Inflammatory macrophage treated with lipopolysaccharide for 4 hours (primary cell): ENCODE measurements at places on chromosomes 4 and X.

DNA sequence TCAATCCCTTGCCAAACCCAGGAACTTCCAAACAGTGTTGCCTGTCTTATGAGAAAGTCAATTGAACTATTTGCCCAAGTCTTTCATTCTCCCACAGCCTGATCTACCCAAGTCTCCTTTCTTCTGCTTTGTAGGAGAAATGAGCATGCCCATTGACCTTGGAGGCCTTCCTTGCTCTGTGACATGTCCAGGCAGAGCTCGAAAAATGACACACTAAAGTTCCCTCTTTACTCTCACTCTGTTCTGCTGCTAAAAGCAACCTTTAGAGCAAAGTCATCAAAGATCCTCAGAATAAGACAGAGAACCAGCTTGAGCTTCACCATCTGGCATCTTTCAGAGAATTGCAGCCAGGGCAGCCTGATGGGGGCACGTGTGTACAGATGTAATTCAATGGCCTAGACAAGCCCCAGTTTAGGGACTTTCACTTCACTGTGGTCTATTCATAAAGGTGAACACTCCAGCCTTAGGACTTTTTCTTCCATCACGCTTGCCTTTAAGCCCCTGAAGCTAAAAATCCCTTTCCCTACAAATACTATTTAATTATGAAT, 136.4 kb downstream of the AMELX start:
- DNase-seq, result peak; percentile 23

- no peak for DNase-seq
Observed at GRCh38 chrX:13868591-13868990, 51.7 kb upstream of the GPM6B start.

- peak; percentile 76 for DNase-seq
Observed at GRCh38 chrX:150365051-150365989, 2.2 kb downstream of the MAMLD1 start.

DNA sequence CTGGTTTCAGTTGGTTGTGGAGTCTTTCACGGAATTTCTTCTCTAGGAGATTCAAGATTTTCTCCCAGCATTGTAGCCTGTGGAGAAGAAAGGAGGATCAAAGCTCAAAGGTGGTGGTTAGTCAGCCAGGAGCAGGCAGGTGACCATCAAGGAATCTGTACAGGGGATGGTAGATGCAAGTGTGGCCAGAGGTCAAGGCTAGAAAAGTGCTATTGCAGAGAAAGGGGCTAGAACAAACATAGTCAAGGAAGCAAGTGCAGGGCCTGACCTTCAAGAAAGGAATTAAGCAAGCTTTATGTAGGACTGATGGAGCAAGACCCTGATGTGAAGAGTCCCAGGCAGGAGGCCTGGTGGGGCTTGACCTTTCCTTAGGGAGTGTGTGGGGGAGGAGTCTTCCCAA, 16.1 kb downstream of the HADH start:
- DNase-seq, result no peak

DNA sequence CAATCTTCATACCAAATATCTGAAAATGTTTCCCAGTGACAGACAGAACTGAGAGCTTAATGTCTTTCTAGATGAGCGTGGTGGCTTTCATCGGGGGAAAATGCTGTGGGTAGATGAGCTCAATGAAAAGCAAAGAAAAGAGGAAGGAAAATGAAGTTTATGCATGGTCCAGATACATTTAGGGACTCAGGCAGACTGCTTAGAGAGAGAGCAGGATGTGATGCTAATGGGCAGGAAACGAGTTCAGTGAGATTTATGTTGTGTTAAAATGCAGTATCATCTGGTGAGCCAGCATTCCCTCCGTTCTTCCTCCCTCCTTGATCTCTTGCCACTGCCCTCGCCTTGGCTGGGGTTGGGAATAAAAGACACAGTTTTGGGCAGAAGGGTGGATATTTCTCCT, 229.2 kb downstream of the GBA3 start:
- no peak for DNase-seq

DNA sequence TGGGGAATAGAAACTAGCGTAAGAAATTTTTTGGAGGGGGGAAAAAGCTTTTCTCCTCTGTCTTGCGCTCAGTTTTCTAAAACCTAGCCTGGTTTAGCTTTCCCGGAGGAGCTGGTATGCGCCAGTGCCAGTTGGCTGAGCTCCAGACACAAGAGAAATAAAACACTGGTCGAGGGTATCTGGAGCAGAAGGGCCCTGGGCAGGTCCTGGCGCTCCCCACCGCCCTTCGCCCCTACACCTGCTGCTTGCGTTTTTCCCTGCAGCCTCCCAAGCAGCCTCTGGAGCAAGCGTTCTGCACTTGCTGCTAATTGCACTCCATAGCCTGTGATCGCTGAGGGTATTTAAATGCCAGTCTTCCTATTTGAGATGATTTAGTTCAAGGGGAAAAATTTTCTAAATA, 816 bp downstream of the EREG start:
- no peak for DNase-seq

- no peak for DNase-seq
Observed at GRCh38 chr4:128510850-128511249, 223.2 kb upstream of the PGRMC2 start.

DNA sequence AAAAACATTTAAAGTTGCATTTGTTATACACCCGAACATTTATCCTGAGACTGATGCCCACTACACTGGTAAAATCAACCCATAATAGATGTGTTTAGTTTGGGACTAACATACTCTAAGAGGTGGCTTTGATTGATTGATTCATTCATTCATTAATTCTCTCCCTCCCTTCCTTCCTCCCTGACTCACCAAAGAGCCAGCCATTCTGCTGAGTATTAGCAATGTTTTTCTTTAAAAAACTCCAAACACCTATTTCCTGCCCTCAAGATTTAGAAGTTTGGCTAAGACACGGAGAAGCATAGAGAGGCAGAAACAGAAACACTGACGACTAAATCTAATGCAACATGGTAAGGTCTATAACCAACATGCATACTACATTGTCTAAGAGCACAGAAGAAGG, 88.9 kb downstream of the RASL11B start:
- DNase-seq, result no peak

DNA sequence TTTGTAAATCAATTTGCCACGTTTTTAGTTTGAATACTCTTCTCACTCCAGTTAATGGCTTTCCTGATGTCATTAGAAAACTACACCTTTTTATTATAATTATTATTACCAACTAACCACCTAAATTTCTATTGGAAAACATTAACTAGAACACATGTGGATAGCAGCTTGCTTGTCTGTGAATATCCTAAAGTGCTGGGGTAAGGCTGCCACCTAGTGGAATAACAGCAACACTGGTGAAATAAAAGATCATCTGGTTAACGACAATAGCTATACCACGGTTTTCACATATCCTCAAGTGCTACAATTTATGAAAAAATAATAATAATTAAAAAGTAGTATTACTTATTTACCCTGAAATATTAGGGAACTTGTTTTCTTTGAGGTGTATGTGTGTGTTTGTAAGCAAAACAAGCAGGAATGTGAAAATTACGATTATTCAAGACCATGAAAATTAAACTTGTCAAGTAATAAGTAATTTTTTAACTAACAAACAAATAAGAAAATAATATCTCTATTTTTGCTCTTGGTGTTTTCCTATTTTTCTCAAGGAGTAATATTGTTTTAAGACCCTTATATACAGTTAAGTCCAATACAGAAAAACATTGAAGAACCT, 130.1 kb upstream of the TECRL start:
- peak; percentile 46 for DNase-seq

DNA sequence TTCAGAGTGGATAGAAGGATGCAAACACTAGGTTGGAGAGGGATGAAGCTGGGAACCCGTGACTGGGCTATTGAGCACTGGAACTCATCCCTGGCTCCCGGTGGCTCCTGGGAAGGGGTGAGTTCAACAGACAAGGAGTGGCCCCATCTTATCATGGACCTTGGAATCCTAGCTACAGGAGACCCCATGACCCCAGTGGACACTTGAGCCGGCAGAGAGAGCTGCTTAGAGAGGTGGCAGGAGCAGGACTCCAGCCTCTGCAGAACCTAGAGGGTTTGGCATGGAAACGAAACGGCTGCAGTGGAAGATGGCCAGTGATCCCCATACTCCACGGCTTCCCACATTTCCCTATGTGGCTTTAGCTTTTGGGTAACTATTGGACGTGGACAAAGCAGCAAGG, 205.8 kb upstream of the SPANXN1 start:
- DNase-seq, result no peak

DNA sequence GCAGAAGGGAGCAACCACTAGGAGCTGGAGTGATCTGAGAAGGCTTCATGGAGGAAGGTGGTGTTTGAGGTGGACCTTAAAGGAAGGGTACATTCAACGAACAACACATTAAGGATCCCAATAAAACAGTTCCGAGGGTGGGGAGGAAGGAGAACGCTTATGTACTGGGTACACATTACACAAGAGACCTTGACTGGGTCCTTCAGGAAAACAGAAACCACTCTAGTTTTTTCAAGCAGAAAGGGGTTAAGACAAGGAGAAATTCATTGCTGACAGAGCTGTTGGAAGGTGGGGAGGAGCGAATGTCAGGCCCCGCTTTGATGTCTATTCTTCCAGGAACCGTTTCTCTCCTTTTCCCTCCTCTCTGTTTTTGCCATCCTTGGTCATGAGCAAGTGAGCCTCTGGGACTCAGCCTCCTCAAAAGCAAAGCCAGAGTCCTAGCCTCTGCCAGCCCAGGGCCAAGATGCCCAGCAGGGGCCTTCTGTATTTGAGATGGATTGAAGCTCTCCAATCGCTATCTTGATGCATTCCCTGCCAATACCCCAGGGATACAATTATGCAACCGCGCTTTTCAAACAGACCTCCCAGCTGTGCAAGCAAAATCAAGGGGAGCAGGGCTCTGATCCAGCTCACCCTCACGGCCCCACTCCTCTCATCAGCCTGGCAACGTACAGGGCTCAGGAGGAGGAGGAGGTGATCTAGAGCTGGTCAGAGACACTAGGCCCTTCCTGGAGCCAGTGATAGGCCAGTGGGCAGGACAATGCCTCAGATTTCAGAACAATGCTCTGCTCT, 48.4 kb downstream of the ZBTB49 start:
- DNase-seq, result no peak

GRCh38 chr4:3422808-3423297, 18.9 kb upstream of the HGFAC start:
- DNase-seq, result no peak

GRCh38 chr4:68366600-68366999, 16.7 kb upstream of the YTHDC1 start:
- DNase-seq, result no peak

DNA sequence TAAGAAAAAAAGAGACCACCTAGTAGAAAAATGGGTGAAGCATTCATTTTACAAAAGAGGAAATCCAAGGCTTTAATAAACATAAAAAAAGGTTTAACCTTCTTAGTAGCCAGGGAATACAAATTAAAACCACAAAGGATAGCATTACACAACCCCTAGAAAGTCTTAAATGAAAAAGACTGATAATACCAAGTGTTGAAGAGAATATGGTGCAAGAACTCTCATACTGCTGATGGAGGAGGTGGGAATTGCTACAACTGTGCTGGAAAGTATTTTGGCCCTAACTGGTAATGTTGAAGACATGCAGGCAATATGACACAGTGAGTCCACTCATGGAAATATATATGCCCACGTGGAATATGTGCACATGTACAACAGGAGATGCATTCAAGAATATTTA, 22.5 kb downstream of the ZNF41 start:
- no peak for DNase-seq

DNA sequence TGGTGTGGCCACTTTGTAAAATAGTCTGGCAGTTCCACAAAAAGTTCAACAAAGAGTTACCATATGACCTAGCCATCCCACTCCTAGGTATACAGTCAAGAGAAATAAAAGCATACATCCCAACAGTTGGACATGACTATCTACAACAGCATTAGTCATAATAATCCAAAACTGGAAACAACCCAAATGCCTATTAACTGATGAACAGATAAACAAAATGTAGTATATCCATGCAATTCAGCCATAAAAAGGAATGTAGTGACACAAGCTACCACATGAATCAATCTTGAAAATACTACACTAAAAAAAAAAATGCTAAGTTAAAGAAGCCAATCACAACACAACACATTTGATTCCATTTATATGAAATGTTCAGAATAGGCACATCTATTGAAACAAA, 16.1 kb downstream of the MED14 start:
- DNase-seq, result no peak

DNA sequence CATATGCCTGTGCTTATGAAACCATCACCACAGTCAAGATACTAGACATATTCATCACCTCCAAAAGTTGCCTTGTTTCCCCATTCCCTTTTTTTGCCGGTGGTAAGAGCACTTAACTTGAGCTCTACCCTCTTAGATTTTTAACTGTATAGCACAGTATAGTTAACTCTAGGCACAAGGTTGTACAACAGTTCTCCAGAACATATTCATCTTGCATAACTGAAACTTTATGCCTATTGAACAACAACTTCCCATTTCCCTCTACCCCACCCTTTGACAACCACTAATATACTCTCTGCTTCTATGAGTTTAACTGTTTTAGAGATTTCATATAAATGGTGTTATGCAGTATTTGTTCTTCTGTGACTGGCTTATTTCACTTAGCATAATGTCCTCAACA, 119.3 kb downstream of the ASB9 start:
- DNase-seq, result peak; percentile 63

DNA sequence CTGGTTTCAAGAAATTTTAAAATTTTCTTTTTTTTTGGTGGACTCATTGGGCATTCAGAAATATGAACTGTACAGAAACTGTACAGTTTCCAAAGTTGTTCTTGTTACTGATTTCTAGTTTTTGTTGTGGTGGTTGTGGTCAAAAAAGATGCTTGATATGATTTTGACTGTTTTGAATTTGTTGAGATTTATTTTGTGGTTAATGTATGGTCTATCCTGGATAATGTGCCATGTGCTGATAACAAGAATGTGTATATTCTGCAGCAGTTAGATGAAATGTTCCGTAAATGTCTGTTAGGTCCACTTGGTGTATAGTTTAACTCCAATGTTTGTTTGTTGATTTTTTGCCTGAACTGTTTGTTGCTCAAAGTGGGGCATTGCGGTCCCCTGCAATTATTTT, 127.6 kb upstream of the NUDT6 start:
- no peak for DNase-seq

DNA sequence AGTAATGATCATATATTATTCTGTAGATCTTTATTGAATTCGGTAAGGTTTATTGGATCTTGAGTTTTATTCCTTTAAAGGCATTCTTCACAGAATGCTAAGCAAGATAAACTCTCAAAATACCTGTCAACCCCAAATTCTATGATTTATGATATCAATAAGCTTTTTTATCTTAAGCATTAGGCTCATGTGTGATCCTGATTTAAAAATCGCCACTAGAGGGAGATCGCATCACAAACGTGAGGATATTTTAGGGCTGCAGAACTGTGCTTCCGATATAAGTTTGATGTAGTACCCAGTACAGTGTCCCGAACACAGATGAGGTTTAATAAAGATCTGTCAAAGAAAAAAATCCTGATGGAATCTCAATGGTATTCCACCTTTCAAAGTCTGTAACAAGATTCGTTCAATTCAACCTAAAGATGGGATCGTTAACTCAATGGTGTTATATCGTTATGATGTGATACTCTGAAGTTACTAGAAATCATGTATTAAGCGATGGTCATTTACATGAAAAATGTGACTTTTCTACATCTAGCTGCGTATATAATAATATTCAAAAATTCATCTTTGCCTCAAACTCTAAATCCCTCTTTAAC, 169.0 kb downstream of the CORIN start:
- DNase-seq, result peak; percentile 33

- DNase-seq, result peak; percentile 75
Observed at GRCh38 chrX:150063674-150064073, 125.4 kb upstream of the EOLA2 start.
